ELR (cell line): ENCODE measurements at places on chromosomes 1 and 21.
A peak's percentile ranks its signal among the peaks of the same experiment; 100 is the strongest.

- DNase-seq, result peak; percentile 41
Observed at GRCh38 chr1:172895050-172895460, 155.7 kb downstream of the TNFSF18 start.

DNA sequence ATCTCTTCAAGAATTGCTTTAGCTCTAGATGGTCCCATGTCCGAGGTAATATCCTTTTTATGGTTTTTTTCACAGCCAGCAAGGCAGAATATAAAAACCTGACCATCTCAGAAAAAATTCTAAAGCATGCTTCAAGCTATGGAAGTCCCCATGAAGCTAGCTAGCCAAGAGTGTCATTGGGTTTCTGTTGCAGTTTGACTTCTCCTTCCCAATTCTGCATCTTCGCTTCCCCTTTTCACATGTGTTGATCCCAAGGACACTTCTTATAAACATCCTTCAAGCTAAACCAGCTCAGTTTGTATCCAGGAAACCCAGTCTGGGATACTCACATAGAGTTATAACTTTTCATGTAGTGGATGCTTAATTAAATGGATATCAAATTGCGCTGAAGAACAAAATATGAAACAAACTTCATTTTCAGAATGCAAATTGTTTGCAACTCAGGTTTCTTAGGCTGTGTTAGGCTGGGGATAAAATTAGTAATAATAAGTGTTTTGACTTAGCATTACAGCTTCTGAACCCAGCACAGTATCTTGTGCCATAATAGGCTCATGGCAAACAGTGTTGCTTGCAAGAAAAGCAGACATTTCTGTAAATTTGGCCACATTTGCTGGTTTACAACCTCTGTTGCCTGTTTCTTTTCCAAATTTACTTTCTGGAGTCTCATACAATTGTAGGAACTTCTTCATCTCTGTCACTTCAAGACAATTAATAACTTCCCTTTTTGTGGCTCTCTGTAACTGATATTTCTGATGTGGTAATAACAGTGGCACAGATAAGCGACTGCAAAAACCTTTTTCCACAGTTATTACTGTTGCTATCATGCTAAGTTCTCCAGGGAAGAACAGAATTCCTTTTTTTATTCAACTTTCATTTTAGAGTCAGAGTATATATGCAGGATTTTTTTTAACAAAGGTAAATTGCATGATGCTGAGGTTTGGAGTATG lies 53.2 kb downstream of the NCAM2 start:
- DNase-seq, result no peak

DNA sequence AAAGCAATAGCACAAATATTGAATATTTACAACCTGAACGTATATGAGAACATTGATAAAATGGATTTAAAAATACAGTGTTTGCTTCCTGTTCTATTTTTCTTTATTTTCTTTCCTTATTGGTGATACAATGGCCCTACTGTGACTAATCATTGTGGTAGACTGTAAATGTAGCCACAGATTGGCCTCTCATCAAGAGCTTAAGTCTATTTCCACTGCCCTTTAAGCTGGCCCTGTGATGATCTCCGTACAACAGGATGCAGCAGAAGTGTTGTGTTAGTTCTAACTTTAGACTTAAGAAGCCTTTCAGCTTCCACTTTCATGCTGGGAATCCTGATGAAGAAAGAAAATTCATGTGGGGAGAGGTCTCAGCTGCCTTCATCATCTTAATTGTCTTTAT lies 285.6 kb upstream of the B3GALT2 start:
- peak; percentile 7 for DNase-seq

DNA sequence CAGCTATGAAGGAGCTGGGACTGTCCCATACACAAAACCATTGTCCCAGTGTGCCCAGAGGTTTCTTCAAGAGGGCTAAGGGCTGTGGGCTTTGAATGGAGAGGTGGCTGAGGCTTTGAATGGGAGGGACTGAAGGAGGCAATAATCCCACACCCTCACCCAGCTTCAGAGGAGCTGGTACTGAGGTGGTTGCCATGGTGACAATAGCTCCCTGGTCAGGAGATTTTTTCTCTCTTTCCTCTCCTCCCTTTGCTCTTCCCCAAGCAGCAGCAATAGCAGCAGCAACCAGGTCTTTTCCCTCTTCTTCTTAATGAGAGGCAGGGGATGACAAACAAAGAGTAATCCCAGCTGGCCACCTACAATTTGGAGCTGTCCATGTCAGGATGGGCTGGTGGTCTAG lies 1.6 kb downstream of the HPCAL4 start:
- DNase-seq, result no peak

DNA sequence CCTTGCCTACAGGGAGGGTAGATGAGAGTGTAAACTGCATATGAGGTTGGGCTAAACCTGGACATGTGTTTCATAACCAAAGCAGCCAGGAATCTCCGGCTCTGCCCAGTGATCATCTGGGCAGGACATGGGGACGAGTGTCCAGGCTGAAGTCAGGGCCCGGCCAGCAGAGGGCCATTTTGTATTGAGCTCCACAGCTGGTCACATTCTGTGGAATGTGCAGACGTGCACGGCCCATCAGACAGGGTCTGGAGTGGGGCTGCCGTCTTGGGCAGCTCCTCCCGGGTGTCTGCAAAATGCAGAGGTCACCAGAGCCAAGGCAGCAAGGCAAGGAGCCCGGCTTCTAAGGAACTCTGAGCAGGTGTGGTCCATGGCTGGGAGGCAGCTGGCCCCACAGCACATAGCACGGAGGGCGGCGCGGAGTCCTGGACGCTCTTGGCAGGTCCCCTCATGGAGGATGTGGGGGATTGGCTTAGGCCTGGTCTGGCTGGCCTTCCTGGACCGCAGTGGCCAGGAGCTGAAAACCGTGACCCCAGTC lies 6.2 kb downstream of the LRRC3 start:
- DNase-seq, result no peak

GRCh38 chr1:244642988-244643387 lies 9.9 kb upstream of the DESI2 start:
- DNase-seq, result no peak

DNA sequence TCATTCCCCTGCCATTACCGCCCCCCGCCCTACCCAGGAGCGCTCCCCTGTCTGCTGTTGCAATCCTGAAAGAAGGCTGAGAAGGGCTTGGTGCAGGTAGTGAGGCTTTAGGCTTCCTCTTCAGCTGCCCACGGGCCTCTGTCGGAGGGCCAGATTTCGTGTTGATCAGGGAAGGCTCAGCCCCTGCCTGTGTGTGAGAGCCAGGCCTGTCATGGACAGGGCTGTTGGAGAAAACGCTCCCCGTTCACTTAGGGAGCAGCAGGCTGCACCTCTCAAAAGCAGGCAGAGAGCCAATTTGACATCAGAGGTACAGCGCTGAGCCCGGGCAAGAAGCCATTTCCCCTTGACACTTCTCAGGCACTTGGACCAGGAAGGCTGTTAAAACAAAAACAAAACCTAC lies 19.0 kb downstream of the TEX35 start:
- DNase-seq, result peak; percentile 14

GRCh38 chr1:200724064-200724463 lies 14.6 kb upstream of the CAMSAP2 start:
- peak; percentile 19 for DNase-seq

- peak; percentile 63 for DNase-seq
Observed at GRCh38 chr1:107782217-107782845, 182.6 kb downstream of the VAV3 start.

GRCh38 chr1:74943046-74943445 lies 191.1 kb upstream of the LHX8 start:
- no peak for DNase-seq

DNA sequence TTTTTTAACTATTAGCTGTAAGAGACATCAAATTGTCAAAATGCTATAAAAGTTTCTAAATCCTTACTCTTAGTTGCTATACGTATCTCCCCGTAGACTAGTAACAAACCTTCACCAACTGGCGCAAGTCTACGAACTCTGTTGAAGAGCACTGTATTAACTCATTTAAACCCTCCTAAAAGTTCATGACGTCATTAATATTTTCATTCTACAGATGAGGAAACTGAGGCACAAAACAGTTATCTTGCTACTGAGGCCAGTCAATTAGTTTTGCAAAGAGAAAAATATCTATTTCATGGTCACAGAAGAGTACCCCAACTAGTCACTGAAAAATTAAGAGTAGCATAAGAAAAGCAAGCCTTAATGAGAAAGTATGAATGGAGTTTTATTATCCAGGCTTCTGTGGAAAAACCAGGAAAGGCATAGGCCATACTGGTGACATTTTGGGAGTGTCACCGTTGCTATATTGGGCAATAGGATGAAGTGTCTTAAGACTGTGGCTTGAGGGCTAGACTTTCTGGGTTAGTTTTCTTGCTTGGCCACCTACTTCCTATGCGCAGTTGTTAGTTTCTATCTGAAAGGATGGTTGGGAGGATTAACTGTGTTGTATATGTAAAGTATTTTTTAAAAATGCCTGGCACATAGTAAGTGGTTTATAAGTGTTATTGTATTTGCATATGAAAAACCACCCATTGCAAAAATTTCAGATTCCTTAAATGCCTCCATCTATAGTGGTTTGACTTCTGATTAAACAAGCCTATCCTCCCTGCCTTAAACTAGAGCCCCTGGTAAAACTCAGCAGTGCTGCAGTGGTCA lies 52.4 kb upstream of the SYT14 start:
- DNase-seq, result no peak

DNA sequence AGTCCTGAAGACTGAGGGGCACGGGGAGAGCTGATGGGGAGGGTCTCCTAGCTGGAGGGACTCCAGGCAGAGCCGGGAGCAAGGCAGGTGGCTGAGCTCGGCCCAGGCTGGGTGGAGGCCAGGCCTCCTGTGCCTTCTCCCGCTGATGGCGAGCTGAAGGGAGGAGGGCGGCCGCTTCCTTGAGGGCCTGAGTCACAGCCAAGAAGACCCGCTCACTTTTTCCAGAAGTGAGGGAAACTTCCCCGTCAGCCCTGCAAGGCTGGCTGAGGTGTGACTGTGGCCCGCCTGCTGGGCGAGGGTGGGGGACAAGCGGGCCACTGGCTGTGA lies 1.7 kb upstream of the VWA1 start:
- DNase-seq, result peak; percentile 33

DNA sequence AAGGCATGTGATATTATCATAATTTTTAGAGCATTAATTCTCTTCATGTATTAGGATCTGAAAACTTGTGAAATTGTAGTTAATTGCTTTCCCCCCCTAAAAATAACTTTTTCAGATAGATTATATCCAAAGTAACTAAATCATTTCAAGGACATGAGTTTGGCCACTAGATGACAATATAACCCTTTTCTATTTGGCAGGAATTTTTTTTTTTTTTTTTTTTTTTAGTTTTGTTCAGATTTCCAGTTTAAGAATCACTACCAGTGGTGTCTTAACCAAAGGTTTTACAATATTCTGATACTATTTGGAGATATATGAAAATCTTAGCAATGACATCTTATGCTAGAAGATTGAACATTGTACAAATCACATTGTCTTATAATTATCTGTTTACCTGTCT lies 370.8 kb downstream of the AMY1C start:
- DNase-seq, result no peak

GRCh38 chr1:108533351-108534083 lies 26.4 kb upstream of the EEIG2 start:
- no peak for DNase-seq

GRCh38 chr1:51313961-51314777 lies 16.2 kb downstream of the TTC39A start:
- peak; percentile 87 for DNase-seq

DNA sequence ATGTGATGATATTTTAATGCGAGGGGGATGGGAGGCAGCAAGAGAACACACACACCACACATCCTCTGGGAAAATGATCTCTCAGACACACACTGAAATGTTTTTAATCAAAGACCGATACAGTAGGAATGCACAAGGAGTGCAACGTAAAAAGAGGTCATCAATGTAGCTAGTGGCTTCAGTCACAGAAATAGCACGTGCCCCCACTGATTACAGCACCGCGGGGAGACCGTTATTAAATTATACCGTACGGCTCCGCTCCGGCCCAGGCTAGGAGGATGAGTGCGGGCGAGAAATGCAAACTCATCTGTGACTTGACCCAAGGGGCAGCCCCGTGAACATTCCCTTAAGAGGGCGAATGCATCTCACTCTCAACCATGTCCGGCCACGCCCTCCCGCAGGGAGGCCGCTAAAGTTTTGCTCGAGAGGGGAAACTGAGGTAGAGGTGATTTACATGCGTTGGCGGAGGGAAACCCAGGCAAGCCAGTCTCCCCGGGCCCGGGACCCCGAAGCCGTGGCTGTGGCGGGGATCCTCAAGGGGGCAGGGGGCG lies 552 bp downstream of the UBR4 start:
- DNase-seq, result peak; percentile 75

DNA sequence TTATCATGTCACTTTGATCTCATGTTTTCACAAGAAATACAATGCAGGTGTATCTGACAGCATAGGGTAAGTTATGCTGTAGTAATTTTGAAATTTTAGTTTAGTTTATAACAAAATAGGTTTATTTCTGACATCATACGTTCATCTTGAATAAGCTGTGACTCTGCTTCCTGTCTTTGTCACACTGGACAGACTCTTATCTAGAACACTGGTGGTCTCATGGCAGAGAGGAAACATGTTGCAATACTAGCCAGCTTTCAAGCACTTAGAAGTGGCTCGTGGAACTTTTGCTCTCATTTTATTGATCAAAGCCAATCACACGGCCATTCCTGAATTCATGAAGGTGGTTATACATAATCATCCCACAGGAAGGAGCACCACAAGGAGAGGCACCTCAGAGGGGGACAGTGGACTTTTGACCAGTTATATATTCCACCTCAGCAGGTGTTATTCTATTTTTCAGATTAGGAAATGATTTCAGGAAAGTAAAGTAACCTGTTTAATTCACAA lies 46.5 kb downstream of the CYP2J2 start:
- no peak for DNase-seq

GRCh38 chr1:182071924-182072323 lies 10.4 kb upstream of the ZNF648 start:
- DNase-seq, result no peak

DNA sequence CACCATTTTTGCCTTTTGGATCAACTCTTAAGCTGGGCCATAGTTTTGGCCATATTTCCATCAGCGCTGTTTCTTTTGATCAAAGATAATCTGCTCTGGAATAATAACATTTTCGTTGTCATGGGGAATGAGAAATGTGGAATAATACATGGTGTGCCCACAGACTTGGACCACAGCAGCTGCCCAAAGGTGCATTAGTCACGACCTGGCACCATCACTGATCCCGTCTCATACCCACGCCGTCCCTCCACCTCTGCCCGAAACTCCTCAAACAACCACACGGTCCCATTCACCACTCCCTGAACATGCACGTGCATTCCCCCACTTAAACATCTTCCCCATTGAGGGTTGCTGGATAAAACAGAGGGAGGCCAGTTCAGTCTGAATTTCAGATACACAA lies 76.9 kb downstream of the SLC66A1 start:
- DNase-seq, result no peak

DNA sequence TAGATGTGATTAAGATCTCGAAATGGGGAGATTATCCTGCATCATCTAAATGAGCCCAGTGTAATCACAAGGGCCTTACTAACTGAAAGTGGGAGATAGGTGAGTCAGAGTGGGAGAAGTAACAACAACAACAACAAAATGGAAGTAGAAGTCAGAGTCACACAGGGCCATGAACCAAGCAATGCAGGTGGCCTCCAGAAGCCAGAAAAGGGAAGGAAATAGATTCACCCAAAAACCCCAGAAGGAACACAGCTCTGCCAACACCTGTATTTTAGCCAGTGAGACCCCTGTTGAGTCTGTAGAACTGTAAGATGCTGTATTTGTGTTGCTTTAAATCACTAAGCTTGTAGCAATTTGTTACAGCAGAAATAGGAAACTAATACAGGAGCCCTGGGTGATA lies 4.1 kb downstream of the TAGLN2 start:
- peak; percentile 42 for DNase-seq

GRCh38 chr1:188043536-188044245 lies 1214.9 kb downstream of the PLA2G4A start:
- DNase-seq, result peak; percentile 24

- peak; percentile 41 for DNase-seq
Observed at GRCh38 chr1:165403835-165404482, 41.0 kb downstream of the RXRG start.

GRCh38 chr1:99603699-99604560 lies 42.0 kb upstream of the PALMD start:
- no peak for DNase-seq
